ENCODE measurements at places on chromosomes 7 and 10.

DNA sequence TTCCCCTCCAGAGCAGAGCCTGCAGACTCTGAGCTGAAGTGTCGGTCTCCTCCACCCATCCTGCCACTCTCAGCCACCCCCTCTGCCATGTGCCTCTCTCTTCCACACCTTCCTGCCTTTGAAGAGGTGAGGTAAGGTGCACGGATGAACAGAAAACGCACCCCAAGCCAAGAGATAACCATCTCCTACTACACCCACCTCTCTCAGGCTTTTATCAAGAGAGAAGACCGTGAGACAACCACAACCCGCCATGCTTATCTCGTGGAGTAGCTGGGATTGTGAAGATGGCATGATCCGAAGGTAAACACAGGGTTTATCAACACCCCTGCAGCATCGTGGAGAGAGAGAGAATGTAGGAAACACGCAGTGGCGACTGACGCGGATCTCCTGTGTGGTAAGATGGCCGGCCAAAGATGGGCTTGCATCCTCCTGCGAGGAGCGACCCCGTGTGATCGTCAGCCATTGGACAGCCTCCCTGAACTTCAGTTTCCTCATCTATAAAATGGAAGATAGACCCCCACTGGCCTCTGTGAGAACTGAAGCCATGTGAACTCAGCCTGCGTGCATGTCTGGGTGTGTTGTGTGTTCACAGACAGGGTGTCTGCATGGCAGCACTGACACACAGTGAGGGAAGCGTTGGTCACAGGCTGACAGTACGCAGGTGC is 219.0 kb downstream of the DIP2C start:
- no peak for DNase-seq

DNA sequence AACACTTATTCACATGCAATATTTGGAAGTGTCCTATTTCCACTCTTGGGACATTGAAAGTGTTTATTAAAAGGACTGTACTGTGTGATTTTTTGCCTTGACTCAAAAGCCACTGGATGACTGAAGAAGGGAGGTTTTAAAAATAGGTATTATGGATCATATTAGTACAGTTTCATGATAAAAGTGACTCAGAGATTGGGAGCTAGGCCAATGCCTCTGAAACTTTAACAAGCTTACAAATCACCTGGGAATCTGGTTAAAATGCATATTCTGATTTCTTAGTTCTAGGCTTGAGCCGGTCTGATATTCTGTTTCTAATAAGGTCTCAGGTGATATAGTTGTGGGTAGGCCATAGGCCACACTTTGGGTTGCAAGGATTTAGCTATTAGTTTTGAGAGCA is 191.2 kb downstream of the PLXDC2 start:
- DNase-seq, result no peak

DNA sequence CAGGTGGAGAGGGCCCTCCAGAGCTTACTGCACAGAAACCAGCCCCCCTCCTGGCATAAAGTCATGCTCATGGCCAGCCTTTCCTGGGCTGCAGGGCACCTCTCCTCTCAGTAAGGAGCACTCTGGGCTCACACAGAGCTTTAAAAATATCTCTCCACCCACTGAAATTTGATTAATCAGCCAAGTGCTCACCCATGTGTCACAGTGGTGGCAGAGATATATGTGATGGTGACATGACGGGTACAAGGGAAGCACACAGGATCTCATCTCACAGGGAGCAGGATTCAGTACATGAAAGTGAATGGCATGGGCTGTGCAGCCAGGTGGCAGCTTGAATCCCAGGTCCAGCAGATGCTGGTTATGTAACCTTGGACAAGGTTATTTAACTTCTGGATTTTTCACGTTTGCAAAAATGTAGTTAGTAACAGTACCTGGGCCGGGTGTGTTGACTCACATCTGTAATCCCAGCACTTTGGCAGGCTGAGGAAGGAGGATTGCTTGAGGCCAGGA is 144.8 kb downstream of the CALN1 start:
- no peak for DNase-seq

DNA sequence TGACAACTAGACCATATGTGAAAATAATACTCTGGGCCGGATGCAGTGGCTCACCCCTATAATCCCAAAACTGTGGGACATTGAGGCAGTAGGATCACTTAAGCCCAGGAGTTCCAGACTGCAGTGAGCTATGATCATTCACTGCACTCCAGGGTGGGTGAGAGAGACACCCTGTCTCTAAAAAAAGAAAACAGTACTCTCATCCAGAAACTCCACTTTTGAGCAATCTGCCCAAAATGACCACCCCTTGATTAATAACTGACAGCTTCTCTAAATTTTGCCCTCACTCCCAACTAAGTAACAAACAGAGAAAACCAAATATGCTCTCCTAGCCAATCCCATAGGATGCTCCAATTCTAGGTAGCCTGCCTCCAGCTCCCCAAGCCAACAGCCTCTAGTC is 62.5 kb upstream of the AKR1E2 start:
- DNase-seq, result no peak

GRCh38 chr10:33496096-33496495 is 161.6 kb upstream of the NRP1 start:
- no peak for DNase-seq

DNA sequence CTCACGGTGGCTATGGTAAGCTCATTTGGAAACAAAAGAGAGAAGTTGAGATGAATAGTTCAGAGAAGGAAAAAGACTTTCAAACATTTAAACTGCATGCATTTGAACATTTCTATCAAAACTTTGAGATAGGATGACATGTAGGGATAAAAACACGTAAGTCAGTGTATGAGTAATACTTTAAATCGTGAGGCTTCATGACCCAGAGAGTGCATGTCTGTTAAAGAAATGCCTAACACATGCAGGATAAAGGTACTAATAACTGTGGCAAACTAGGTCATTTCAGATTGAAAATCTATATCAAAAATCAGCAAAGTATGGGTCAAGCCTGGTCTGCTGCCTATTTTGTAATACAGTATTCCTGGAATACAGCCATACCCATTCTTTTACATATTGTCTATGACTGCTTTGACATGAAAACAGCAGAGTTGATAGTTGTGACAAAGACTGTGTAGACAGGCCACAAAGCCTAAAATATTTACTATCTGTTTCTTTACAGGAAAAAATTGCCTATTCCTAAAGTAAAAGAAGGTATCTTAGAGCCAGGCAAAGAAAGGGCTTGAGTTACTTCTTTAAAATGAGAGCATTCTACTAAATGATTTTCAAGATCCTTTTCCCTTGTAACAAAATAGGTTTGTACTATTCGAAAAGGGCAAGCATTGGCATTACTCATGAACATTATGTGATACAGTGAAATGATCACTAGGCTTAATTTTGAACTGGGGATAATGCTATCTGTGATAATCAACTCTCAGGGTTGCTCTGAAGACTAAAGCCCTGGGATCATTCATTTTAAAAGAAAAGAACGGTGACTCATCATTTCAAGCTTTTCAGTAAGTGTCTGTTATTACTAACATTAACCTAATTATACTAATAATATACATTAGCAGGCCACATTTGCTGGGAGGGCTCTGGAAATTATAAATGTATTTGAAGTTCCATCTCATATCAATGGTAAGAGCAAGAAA is 185.9 kb downstream of the CRPPA start:
- no peak for DNase-seq

GRCh38 chr10:78745441-78745840 is 323.3 kb upstream of the ZMIZ1 start:
- no peak for DNase-seq

DNA sequence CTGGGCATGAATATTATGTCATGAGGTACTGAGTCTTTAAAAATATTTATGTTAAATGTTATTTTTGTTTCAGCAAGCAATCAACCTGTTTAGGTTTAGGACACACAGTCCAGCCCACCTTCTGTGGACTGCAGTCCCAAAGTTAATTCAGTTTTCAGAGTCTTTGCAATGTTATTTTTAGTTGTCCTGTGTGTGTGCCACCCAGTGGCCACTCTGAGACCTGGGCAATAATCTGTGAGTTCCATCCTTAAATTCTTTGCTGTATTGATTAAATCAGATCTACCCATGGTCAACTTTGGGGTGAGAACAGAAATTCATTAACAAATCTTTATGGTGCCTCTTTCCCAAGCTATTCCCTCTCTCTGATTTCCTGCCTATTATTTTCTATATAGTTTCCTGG is 415.1 kb downstream of the CCSER2 start:
- DNase-seq, result no peak

DNA sequence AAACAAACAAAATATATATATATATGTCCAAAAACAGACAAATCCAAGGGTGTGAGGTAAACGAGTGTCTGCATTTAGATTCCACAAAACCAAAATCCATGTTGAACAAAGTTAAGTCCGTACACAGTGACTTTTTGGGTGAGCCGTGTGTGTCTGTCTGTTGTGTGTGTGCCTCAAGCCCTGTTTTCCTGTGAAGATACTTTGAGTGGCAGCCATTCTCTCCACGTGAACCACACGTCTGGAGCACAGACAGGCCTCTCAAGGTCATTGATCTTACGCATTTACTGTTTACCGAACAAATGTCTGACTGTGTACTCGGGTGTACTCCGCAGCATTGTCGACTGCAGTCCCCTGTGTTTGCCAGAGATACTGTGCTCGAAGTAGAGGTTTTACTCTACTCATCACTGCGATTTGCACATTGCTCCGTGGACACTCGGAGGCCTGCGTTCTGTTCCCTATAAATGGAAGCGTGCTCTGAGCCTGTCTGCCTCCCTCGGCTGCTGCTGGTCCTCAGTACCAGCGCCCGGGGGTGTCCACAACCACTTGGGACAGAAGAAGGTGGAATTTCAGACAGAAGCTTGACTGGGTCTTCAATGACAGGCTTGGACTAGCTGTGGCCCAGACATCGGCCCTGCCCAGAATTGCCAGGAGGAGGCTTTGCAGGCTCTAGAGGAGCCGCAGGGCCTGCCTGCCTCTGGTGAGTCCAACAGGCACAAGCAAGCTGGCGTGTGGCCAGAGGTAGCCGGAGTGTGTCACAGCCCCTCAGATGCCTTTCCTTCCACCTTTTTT is 22.1 kb downstream of the CYP17A1 start:
- peak; percentile 83 for DNase-seq

DNA sequence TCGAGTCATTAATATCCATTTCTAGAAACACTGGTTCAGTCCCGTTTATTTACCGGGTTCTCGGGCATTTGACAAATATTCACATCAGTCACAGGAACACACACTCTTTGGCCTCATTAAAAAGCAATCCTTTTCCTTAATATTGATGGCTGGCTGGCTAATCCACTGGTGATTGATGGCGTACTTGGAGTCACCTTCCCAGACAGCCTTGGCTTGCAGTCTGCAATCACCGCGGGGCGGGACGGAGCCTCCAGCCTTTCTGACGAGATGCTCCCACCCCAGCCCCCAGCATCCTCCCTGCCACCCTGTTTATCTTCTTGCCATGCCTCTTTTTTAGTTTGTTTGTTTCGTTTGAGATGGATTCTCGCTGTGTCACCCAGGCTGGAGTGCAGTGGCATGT is 36.6 kb downstream of the SRRM3 start:
- no peak for DNase-seq

DNA sequence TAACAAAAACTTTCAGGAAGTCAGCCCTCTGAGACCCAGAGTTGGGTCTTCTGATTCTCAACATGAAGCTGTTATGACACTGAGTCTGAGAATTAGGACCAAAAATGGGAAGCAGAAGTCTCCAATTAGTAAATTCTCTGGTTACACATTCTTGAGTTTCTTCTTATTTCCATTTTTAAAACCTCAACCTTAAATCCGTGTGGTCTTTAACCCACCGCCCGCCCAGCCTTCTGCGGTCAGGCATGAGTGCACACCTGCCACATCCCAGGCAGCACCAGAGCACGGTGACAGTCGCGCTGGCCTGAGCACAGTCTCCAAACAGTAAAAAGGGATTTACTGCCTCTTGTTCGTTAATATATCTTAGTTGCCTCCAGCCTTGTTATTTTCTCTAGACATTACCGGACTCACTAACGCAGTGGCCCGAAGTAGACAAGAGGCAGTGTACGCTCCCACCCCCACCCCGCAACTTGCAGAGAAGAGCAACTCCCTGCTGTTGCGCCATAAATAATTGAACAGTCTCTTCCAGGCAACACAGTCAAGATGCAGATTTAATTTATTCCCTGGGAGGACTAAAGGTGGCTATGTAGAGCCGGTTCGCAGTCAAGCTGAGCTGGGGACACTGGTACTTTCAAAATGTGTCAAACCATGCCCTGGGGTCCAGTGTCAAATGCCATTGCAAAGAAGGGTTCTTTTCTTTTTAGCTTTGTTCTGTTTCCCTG is 147.0 kb upstream of the CELF2 start:
- no peak for DNase-seq

GRCh38 chr10:43193496-43194080 is 55.3 kb downstream of the CSGALNACT2 start:
- DNase-seq, result no peak

Measured in ovary (tissue), 10 donors.